Non-pigmented ciliary epithelial cell (primary cell): ENCODE measurements at places on chromosomes 2 and 18.

- no peak for DNase-seq
Measured at GRCh38 chr2:239758279-239758877, 266.8 kb downstream of the NDUFA10 start.

- no peak for DNase-seq
Measured at GRCh38 chr2:162732946-162733698, 105.4 kb downstream of the KCNH7 start.

DNA sequence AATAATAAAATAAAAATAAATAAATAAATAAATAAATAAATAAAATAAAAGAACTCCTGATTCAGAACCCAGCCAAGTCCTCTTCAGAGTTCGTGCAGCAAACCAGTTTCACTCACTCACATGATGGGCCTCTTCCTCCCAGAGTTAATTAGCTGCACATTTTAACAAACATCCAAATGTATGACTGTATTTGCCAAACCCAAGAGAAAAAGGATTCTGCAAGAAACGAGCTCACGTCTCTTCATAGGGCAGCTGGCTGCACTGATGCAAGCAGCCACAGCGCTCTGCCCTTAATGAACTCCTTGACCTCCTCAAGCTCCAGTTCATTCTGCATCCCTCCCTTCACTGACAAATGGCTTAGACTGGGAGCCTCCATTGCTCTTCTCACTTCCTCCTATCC is 55.1 kb downstream of the MREG start:
- no peak for DNase-seq

DNA sequence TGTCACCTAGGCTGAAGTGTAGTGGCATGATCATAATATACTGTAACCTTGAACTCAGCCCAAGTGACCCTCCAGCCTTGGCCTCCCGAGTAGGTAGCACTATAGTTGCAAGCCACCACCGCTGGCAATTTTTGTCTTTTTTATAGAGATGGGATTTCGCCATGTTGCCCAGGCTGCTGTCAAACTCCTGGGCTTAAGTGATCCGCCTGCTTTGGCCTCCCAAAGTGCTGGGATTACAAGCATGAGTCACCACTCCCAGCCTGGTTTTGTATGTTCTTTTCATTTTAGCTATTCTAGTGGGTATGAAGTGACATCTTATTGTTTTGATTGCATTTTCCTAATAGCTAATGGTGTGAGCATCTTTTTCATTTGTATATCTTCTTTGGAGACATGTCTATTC is 11.3 kb upstream of the EXOC6B start:
- DNase-seq = no peak
